Left renal pelvis (tissue), 4 donors: ENCODE measurements at places on chromosomes 5 and 9.

DNA sequence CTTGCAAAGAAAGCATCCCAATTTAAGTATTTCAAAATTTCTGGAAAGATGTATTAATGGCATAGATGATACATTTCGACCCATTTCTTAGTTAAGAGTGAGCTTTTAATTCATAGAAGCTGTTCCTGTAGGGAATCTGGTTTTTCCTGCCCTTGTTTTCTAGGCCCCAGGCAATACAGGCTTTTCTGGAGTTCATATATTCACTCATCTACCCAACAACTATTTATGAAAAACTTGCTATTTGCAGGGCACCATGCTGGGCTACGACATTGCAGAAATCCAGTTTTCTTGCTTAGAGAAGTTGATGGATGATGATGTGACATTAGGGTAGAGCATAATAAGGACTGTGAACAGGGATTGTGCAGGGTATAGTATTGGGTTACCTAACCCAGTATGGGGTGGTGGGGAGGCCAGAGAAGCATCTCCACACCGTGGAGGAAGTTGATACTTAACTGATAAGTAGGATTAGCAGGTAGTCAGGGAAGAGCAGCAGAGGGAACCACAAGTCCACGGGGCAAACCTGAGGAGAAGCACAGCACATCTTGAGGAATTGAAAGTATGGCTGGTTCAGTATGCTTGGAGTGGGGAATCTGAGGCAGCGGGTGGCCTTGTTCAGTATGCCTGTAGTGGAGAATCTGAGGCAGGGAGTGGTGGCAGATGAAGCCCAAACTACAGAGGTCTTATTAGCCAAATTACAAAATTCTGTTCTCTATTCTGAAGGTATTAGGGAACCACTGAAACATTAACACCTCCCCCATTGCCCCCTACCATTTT is 247.5 kb downstream of the ARRDC3 start:
- no peak for DNase-seq

GRCh38 chr5:157431544-157432200 is 28.3 kb upstream of the NIPAL4 start:
- DNase-seq: no peak

GRCh38 chr5:40381676-40382363 is 297.9 kb upstream of the PTGER4 start:
- DNase-seq: no peak

GRCh38 chr5:31036411-31036810 is 157.1 kb upstream of the CDH6 start:
- DNase-seq: no peak

GRCh38 chr5:55154873-55155272 is 5.1 kb upstream of the GPX8 start:
- DNase-seq: no peak

DNA sequence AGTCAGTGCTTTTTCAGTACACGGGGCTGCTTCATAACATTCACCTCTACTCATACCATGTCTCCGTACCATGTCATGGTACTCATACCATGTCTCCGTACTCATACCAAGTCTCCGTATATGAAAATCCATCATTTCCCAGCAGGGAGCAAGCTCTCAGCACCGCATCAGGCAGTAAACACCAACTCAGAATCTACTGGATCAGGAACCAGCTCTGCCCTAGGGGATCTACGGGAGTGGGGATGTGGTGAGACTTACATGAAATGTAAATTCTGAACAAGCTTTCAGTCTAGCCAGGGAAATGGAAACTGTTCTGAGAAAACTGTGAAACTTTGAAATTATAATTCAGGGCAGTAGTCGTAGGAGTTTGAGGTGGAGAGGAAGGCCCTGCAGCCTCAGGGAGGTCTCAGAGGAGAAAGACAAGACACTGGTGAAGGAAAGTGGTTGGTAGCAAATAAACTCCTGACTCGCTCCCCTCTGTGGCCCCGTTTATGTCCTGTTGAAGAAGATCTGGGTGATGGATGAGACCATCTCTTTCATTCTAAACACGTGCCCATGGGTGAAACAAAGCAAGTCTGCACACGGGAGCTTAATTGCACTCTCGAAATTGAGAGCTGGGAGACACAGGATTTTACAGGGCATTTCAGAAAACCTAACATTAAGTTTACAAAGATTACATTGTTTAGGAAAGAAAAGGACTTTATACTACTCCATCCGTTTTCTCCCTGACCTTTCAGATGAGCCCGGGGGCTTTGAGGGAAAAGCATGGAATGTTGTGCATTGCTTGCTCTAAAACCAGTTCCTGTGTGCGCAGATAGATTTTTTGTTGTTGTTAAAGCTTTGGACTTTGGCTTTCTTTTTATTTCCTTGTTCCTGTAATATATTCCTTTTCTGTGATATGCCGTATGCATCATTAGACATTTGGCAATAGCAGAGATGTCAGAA is 26.8 kb downstream of the ACTBL2 start:
- DNase-seq: no peak

- DNase-seq: no peak
Measured at GRCh38 chr9:98117984-98118639, 910 bp downstream of the TRIM14 start.
